Retinal pigment epithelial cell (primary cell): ENCODE measurements at places on chromosomes 5 and 9.

GRCh38 chr5:154465169-154465568 is 12.9 kb downstream of the HAND1 start:
- no peak for DNase-seq

DNA sequence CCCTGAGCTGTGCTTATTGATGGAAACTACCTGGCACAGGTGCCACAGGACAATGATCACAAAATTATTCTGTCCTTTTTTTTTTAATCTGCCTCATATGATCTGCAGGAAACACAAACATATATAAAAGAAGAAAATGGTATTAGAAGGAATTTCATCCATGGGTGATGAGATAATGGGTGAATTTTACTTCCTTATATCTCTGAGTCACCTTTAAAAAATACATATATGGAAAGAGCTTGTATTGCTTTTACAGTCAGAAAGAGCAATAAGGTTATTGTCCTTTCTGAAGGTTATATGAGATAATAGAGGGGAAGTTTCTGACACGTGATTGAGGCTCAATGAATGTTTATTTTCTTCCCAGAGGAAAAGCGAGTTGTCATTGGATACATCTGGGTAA is 31.6 kb downstream of the NEURL1B start:
- no peak for DNase-seq

GRCh38 chr5:14928661-14929060 is 57.1 kb upstream of the ANKH start:
- DNase-seq, result no peak

DNA sequence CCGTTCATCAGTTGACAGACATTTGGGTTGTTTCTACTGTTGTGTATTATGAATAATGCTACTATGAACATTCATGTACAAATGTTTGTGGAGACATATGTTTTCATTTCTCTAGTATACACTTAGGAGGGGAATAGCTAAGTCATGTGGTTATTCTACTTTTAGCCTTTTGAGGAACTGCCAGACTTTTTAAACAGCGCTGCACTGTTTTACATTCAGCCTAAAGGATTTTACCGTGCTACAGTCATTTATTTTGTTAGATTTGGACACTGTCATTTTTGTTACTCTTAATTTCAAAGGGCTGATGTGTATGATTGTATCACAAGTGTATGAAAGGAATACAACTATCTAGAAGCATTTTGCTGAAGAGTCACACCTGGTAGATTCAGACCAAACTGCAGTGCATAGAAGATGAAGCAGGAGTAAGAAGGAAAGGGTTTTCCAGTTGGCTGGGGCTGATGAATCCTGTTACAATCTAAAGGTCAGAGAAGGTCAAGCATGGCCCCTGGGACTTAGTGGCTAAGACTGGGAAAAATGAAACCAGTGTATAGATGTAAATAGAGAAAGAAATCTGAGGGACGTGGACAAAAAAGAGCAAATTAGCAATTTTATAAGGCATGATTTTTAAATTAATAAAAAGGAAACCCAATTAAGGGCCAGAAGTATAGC is 509.7 kb downstream of the PSAT1 start:
- no peak for DNase-seq

- peak; percentile 23 for DNase-seq
These were observed 35.3 kb downstream of the EQTN start for GRCh38 chr9:27261517-27262211.

DNA sequence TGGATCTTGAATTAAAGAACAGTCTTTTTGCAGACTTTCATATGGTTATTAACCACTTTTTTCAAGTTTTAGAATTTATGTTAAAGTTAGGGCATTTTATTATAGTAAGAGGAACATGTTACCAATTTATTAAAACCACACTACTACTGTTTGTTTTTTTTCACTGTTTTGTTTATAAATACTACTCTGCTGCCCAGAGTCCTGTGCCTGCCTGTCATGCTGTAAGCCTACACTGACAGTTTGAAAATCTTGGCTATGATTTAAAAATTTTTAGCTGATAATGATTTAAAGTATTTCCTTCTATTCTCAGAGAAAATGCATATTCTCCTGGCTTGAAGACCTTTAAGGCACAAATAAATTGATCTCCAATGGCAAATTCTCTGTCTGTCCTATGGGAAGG is 128.7 kb downstream of the RPS23 start:
- no peak for DNase-seq

GRCh38 chr9:14119694-14120514 is 194.0 kb downstream of the NFIB start:
- DNase-seq, result no peak

GRCh38 chr5:142722896-142723295 is 37.0 kb upstream of the FGF1 start:
- DNase-seq, result no peak

GRCh38 chr5:160937570-160937969 is 85.6 kb upstream of the ATP10B start:
- DNase-seq, result no peak

DNA sequence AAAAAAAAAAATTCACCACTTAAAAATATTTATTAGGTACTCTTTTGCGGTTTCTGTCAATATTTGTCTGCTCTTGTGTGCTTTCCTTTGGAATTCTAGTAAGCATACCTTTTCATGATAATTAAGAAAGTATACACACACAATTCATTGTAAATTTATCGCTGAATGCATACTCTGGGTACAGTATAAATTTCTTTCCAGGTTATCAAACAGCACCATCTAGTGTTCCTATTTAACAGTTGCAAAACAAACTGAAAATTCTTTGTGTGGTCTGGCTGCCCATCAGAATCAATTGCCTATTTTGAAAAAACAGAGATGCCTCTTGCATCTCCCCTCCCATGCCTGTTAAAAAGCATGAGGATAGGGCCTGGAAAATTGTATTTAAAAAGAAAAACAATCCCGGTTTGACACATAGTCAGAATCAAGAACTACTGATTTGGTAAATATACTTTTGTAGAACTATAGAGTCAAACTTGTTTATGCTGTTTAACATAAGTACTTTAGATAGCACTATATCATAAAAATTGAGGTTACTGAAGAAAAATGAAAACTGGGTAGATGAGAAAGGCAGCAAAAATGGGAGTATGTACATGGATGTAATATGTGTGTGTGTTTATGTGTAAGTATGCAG is 16.2 kb downstream of the PGGT1B start:
- no peak for DNase-seq

- DNase-seq, result peak; percentile 93
These were observed 323.4 kb downstream of the CSNK1G3 start for GRCh38 chr5:123835421-123835820.

GRCh38 chr9:133664173-133665050 is 28.2 kb downstream of the DBH start:
- DNase-seq, result no peak
